ENCODE measurements at places on chromosomes 4 and X.

DNA sequence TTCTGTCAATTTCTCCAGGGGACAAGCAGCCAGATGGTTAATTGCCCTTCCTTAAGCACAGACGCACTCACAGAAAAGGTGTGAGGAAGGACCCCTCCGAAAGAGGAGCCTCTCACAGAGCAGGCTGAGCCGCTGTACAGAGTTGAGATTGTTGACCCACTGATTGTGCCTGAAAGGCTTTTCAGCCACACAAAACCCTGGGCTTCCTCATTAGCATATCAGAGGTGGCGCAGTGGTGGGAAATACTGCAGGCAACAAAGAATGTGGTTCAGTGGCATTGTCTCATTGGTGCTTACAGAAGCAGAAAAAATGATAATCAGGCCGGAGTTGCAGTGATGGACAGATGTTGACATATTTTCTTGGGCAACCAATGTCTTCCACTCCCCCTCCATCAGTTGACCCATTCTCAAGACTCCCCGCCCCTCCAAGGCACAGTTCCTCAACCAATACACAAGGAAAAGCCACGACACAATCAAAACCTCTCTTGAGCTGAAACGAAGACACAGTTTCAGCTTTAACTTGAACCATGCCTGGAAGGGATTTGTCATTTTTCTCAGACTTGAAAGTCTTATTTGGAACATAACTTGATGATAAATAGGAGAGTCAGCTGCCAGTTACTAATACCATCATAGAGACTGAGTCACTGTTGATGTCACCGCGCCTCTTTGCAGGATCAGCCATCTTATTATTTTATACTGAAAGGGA, 53.1 kb downstream of the ATXN3L start:
- peak; percentile 50 for DNase-seq
- no peaks in the 10 kb centered on the region for H3K27me3 ChIP-seq
- H3K4me3 ChIP-seq: no peak overlapping the region
- H3K4me1 ChIP-seq: no peaks in the 10 kb centered on the region
- no peaks in the 10 kb centered on the region for H3K36me3 ChIP-seq

DNA sequence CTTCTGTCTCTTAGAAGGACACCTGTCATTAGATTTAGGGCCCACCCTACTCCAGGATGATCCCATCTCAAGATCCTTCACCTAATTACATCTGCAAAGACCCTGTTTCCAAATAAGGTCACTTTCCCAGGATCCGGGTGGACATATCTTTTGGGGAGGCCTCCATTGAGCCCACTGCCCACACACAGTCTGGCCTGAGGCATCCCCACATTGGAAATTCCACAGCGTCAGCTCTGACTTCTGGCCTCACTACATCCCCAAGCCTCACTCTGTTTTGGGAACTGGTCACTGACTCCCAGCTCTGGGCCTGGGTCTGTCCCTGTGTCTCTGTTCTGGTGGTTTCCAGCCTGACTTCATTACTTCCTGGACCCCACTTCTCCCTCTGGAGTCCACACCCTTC, 285.5 kb downstream of the CRLF2 start:
- no peak for DNase-seq
- H3K27ac ChIP-seq: no peak overlapping the region
- no peak overlapping the region for H3K4me3 ChIP-seq
- no peaks in the 10 kb centered on the region for H3K36me3 ChIP-seq
- no peaks in the 10 kb centered on the region for H3K4me1 ChIP-seq

GRCh38 chr4:142353149-142353738, 492.9 kb downstream of the INPP4B start:
- no peaks in the 10 kb centered on the region for H3K4me1 ChIP-seq
- no peak overlapping the region for H3K4me3 ChIP-seq
- H3K36me3 ChIP-seq: no peaks in the 10 kb centered on the region
- H3K27me3 ChIP-seq: no peaks in the 10 kb centered on the region

GRCh38 chr4:157992038-157992705, 180.7 kb downstream of the GASK1B start:
- no peaks in the 10 kb centered on the region for H3K27me3 ChIP-seq
- no peaks in the 10 kb centered on the region for H3K36me3 ChIP-seq
- DNase-seq: peak; percentile 14
- H3K4me3 ChIP-seq: no peak overlapping the region

GRCh38 chrX:119971184-119971583, 27.6 kb upstream of the NKAP start:
- H3K27ac ChIP-seq: no peak overlapping the region
- H3K27me3 ChIP-seq: no peaks in the 10 kb centered on the region

- no peak for DNase-seq
- H3K4me1 ChIP-seq: no peaks in the 10 kb centered on the region
Observed at GRCh38 chr4:39700554-39700953, 2.6 kb downstream of the UBE2K start.

GRCh38 chr4:10413177-10413576, 44.0 kb downstream of the ZNF518B start:
- H3K27ac ChIP-seq: no peak overlapping the region
- H3K4me1 ChIP-seq: peaks cover 2% of the 10 kb centered on the region
- H3K27me3 ChIP-seq: no peaks in the 10 kb centered on the region
- no peak for DNase-seq

DNA sequence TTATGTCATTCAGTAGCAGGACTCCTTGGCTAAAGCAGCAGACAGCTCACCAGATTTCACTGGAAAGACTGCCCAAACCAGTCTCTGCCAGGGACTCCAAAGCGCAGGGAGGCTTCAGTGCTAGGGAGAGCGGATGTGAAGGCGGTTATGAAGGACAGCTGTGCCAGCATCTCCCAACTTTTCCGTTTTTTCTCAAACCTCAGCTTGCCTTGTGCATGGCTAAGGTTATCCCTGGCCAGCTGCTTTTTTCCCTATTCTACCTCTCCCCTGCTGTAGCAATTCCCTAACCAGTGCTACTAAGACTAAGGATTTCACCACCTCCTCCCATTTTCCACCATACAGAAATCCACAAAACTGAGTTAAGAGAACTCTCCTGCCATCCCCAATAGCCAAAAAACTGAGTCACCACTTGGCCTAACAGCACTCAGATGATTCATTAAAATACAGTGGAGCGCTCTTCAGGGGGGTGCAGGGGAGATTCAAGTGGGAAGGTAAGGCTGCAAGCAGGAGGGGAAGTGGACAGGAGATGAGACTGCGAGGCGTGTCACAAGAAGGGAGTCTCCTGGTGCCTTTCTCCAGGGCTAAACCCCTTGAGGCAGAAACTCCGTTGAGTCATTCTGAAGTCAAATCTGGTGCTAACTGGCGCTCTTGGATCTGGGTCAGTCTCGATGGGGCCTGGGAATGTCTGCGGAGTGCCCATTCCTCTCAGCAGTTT, 90.7 kb downstream of the PALLD start:
- H3K27me3 ChIP-seq: no peaks in the 10 kb centered on the region
- H3K4me1 ChIP-seq: peaks cover 21% of the 10 kb centered on the region
- peak; percentile 83 for DNase-seq
- no peak overlapping the region for H3K4me3 ChIP-seq

DNA sequence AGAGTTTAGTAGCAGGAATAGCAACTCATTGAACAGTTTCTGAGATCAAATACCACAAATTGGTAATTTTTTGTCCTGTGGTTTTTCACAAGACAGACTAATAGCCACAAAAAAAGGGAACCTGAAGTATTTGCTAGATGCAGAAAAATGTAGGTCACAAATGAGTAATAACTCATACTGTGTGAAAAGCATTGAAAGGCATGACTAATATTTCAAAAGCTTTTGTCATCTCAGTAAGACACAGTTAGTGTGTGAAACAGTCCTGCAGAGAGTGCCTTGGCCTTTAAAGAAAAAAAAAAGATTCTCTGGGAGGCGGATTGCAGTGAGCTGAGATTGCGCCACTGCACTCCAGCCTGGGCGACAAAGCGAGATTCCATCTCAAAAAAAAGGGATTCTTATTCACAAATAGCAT, 31.4 kb upstream of the SLC25A31 start:
- no peaks in the 10 kb centered on the region for H3K36me3 ChIP-seq
- no peaks in the 10 kb centered on the region for H3K4me1 ChIP-seq
- no peaks in the 10 kb centered on the region for H3K27me3 ChIP-seq
- peak; percentile 86 for DNase-seq

GRCh38 chr4:32135642-32136041, 1415.5 kb downstream of the PCDH7 start:
- peaks cover 3% of the 10 kb centered on the region for H3K4me1 ChIP-seq
- H3K27me3 ChIP-seq: no peaks in the 10 kb centered on the region
- H3K36me3 ChIP-seq: no peaks in the 10 kb centered on the region

GRCh38 chr4:122758033-122758432, 25.5 kb downstream of the BBS12 start:
- H3K4me1 ChIP-seq: no peaks in the 10 kb centered on the region
- no peak overlapping the region for H3K4me3 ChIP-seq
- H3K27ac ChIP-seq: no peak overlapping the region
- H3K27me3 ChIP-seq: no peaks in the 10 kb centered on the region

GRCh38 chr4:78962597-78963115, 23.4 kb upstream of the PAQR3 start:
- no peaks in the 10 kb centered on the region for H3K27me3 ChIP-seq
- H3K36me3 ChIP-seq: no peaks in the 10 kb centered on the region
- no peak for DNase-seq
- H3K27ac ChIP-seq: no peak overlapping the region
- no peak overlapping the region for H3K4me3 ChIP-seq

- no peak for DNase-seq
- no peaks in the 10 kb centered on the region for H3K4me1 ChIP-seq
Observed at GRCh38 chr4:121457278-121457875, 76.6 kb upstream of the QRFPR start.

GRCh38 chrX:15598026-15598425, 2.7 kb downstream of the ACE2 start:
- no peak overlapping the region for H3K4me3 ChIP-seq
- peaks cover 4% of the 10 kb centered on the region for H3K4me1 ChIP-seq
- H3K27me3 ChIP-seq: no peaks in the 10 kb centered on the region
- no peaks in the 10 kb centered on the region for H3K36me3 ChIP-seq
- peak; percentile 44 for DNase-seq

DNA sequence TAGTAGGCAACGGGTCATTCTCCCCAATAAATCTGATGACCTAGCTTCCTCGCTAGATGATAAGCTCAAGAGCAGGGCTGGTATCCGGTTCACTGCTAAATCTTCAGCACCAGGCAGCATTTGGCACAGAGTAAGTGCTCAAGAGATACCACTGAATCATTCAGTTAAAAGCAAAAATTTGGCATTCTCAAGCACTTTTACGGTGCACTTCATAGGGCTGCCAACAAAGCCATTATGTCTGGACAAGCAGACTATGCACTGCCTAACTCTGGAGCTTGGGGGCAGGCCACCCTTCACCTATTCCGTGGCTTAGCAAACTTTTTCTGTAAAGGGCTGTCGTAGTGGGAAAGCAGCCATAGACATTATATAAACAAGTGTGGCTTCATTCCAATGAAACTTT, 23.8 kb upstream of the CXorf38 start:
- peaks cover 15% of the 10 kb centered on the region for H3K36me3 ChIP-seq
- DNase-seq: no peak
- H3K4me3 ChIP-seq: no peak overlapping the region

- DNase-seq: peak; percentile 51
- H3K4me1 ChIP-seq: no peaks in the 10 kb centered on the region
- no peak overlapping the region for H3K4me3 ChIP-seq
- no peak overlapping the region for H3K27ac ChIP-seq
- H3K27me3 ChIP-seq: no peaks in the 10 kb centered on the region
Observed at GRCh38 chrX:108945883-108946523, 209.6 kb upstream of the IRS4 start.

DNA sequence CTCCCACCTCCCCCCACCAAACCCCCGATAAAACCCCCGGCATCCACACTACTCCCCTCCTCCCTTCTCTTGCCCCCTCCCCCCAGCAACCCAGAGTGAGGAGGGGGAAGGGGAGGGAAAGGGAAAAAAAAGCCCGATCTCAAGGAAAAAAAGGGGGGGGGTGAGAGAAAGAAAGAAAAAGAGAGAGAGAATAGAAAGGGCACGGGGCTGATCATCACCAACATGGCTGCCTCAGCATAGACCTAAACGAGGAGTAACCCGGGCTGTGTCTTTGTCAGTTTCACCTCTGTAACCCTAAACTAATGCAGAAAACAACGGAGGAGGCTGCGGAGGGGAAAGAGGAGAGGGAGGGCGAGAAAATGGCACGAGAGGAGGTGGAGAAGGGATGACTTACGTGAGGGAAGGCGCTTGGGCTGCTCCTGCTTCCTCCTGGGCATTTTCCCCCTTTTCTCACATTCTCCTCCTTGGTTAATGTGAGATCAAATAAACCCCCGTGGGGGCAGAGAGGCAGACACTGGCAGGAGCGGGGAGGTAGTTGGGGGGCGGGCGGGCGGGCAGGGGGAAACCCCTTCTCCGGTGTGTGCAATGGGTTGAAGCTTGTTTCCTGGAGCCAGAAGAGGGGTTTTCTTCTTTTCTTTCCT, 532 bp downstream of the ZNF827 start:
- no peaks in the 10 kb centered on the region for H3K27me3 ChIP-seq
- no peak for DNase-seq
- H3K36me3 ChIP-seq: no peaks in the 10 kb centered on the region

DNA sequence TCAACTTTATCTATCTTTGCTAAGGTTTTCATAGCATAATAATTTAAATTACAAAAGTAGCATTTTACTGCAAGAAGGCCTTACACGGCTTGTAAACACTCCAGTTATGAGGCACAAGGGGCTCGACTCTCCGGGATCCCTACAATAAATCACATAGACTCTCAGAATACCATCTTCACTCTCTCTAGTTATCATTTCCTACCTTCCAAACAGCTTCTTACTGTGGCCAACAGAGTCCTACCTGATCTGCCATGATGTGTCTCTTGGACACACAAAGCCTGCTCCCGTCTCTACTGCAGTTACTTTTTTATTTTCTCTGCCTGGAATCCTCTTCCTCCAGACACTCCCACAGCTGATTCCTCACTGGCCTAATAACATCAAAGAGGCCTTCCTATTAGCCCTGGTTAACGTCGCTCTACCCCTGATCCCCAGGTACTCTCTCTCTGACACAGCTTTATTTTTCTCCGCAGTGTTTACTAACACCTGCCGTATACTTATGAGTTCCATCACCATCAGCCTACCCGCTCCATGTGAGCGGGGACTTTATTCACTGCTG, 559.6 kb upstream of the DIPK2B start:
- H3K4me1 ChIP-seq: peaks cover 4% of the 10 kb centered on the region
- no peak overlapping the region for H3K27ac ChIP-seq
- H3K27me3 ChIP-seq: no peaks in the 10 kb centered on the region
- H3K4me3 ChIP-seq: no peak overlapping the region
- DNase-seq: no peak
- H3K36me3 ChIP-seq: no peaks in the 10 kb centered on the region

GRCh38 chrX:86455495-86455894, 307.2 kb downstream of the DACH2 start:
- no peaks in the 10 kb centered on the region for H3K27me3 ChIP-seq
- H3K4me3 ChIP-seq: no peak overlapping the region
- H3K27ac ChIP-seq: no peak overlapping the region
- H3K36me3 ChIP-seq: no peaks in the 10 kb centered on the region
- no peaks in the 10 kb centered on the region for H3K4me1 ChIP-seq
